ENCODE measurements at places on chromosomes 16 and 17.

DNA sequence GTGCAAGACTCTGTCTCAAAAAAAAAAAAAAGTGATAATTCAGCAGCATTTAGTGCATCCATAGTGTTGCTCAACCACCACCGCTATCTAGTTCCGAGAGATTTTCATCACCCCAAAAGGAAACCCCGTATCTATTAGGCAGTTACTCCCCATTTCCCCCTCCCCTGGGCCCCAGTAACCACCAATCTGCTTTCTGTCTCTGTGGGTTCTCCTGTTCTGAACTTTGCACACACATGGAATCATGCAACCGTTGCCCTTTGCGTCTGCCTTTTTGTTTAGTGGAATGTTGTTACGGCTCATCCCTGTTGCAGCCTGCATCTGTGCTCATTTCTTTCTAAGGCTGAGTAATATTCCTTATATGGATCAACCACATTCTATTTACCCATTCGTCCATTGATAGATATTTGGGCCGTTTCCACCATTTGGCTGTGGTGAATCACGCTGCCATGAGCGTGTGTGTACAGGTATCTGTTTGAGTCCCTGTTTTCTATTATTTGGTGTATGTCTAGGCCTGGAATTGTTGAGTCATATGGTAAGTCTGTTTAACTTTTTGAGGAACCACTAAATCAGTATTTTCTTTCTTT lies 8.7 kb upstream of the SYNGR2 start:
- DNase-seq, result no peak

GRCh38 chr16:87174061-87174460 lies 143.1 kb downstream of the C16orf95 start:
- DNase-seq, result no peak

DNA sequence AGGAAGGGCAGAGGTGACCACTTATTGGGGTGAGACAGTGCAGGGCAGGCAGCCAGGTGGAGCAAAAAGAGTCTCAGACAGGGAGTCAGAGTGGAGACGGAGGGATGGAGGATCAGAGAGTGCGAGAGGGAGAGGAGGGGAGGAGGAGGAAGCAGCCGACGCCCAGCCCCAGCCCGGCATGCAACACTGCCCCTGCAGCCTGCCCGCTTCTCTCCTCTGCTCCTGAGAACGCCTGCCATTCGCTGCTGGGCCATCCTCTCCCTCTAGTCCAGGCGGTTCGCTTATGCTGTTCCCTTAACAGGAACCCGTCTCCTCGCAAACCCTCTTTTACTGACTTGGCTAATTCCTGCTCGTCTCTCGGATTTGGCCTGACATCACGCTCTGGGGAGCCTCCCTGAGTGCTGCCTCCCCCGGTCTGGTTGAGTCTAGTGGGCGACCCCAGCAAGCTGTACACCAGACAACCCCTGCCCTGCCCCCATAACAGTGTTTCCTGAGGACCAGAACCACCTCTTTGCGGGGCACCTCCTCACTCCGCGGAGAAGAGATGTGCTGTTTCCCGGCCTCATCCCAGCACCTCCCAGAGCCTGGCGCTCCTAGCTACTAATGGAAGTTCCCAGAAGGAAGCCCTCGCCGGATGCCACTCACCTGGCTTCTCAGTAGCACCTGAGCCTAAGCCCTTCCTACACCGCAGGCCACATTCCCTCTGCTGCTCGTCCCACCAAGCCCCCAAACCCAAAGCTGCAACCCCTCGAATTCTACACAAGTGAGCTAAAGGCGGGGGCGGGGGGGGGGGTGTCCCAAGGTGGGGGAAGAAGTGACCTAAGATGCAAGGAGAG lies 61.2 kb upstream of the CCL1 start:
- DNase-seq, result no peak

DNA sequence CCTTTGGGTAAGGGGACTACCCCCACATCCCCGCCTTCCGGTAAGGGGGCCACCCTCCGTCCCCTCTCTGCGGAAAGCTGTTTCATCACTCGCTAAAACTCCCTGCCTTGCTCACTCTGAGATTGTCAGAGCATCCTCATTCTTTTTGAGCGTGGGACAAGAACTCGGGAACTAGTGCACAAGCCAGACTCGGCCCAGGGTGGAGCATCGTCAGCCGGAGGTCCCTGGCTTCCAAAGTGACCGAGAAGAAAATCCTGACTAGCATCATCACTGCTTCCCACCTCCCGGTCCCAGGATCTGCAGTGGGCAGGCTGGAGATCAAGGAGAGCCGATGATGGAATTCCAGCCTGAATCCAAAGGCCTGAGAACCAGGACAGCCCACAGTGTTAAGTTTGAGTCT lies 380.3 kb downstream of the SEC14L1 start:
- DNase-seq, result no peak

DNA sequence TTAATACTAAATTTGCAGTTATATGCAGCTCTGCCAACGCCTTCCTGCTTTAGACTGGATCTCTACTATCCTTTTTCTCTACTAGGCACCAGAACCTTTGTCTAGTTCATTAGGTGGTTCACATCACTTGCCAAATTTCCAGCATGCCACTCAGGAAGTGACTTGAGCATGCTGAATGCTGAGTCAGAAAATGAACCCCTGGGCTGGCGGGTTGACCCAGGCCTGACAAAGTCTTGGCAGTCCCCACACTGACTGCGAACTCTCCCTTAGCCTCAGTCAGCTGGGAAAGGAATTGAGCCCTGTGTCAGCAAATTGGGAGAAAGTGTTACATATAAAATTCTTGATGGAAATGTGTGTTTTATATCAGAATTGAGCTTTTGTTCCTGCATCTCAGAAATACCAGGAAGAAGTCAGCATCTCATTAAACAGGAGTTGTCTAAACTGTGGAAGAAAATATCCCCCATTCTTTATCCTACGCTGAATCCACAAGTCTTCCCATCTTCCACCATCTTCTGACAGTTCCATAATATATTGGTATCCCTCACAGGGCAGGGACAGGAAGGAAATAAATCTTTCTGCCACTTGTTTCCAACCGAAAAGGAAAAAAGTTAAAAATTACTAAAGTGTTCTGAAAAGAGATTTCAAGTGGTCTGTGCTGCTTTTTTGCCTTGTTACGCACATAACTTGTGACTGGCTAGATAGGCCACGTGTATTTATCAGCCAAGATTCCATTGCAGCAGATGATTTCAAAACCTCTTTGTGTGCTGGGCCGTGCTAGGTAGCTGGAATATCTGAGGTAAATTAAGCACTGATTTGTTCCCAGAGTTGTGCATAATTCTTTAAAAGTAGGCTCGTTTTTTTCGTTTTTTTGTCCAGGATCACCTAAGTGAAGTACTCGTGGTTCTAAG lies 16.7 kb upstream of the SLC12A3 start:
- no peak for DNase-seq

DNA sequence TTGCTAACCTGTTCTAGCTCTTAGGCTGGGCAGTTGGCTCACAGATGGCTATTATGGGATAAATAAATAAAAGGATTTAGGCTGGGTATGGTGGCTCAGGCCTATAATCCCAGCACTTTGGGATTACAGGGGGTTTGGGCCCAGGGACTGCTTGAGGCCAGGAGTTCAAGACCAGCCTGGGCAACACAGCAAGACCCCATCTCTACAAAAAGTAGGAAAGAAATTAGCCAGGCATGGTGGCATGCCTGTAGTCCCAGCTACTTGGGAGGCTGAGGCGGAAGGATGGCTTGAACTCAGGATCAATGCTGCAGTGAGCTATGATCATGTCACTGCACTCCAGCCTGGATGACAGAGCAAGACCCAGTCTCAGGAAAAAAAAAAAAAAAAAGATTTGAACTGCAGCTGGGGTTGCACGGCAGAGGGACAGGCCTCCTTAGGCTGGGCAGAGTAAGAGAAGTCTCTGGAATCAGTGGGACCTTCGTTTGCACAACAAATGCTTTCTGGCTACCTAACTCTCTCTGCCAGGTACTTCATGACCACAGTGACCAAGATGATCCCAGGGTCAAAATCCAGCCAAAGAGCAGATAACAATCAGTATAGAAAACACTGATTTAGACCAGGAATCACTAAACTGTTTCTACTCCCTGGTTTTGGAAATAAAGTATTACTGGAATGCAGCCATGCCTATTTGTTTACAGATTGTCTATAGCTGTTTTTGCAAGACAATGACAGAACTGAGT lies 6.8 kb downstream of the RUSF1 start:
- no peak for DNase-seq

DNA sequence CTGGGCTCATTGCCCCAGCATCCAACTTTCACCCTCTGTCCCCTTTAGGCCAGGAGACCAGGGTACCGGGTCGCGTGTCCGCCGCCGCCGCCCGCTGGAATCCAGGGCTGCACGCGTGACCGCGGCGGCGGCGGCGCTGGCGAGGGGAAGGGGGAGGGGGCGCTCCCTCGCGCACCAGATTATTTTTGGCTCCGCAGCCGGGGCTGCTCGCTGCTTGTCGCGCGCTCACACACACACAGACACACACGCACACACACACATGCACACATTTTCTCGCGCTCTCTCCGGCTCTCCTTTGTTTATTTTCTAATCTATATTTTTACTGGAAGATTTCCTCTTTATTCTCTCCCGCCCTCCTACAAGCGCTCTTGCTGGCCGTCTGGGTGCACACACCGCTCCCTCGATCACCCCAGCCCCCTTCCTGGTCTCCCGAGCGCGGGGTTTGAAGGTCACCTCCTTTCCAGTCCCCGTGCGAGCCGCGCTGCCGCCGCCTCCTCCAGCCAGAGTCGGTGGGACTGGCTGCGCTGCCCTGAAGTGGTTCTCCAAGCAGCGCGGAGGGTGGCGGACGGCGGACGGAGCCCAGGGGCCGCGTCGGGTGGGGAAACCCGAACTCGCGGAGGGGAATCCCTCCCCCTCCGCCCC lies 921.4 kb upstream of the EEF2KMT start:
- DNase-seq, result no peak

GRCh38 chr16:55513616-55514015 lies 4.7 kb downstream of the LPCAT2 start:
- DNase-seq, result no peak

DNA sequence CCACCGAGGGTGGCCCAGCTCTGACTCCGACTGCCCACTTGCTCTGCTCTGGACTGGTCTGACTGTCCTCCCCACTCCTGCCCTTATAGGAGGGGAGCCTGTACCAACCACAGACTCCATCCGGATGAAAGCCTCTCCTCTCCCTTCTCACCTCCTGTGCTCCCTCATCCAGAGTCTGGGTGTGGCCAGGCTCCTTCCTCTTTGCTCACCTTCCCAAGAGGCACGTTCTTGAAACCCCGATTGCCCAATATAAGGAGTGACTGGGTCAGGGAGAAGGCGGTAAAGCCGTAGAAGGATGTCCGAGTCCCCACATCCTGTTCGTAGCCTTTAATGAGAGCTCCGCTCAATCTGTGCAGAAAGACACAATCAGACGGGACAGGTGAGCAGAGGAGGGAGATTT lies 17.1 kb downstream of the ST6GALNAC1 start:
- no peak for DNase-seq

- no peak for DNase-seq
These were observed 417.9 kb downstream of the MAF start for GRCh38 chr16:79182616-79183015.

GRCh38 chr16:29994600-29995323 lies 655 bp downstream of the HIRIP3 start:
- no peak for DNase-seq

DNA sequence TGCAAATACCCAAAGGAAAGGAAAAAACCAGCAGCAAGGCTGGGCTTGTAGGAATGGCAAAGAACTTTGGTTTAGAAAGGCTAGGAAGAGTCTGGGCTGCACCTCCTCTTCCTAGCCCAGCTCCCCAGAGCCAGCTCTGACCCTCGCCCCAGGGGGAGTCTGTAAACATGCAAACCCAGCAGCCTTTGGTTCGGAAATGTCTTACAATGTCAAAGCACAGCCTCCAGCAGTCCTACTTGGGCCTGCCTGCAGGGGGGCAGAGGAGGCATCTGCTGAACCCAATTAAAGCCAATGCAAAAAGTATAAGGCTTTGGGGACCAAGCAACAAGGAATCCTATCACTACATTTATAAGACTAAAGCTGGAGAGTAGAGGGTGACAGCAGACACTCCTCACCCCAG lies 5.0 kb upstream of the FTSJ3 start:
- DNase-seq, result no peak

DNA sequence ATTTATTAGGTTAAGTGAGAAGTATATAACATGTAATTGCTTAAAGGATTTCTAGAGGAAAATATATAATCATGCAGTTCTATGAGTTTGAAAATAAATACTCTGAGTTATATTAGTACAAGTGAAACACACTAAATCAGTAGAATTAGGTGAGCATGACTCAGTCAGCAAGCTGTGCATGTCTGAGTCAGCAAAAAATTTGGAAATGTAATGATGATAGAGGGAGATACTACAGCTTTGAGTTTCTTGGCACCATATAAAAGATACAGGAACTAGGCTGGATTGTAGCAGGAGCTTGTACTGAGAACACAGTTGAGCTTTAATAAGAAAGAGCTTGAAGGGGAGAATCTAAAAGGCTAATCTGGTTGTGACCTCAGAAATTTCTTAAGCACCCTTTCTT lies 1224.6 kb downstream of the CDH8 start:
- DNase-seq, result no peak

- no peak for DNase-seq
These were observed 99.9 kb upstream of the CCL2 start for GRCh38 chr17:34154961-34155730.

- no peak for DNase-seq
These were observed 26.2 kb upstream of the FOXK2 start for GRCh38 chr17:82493226-82493781.

GRCh38 chr16:87441886-87442580 lies 49.9 kb downstream of the MAP1LC3B start:
- DNase-seq, result no peak

GRCh38 chr17:40779181-40779909 lies 3.0 kb downstream of the KRT27 start:
- DNase-seq, result no peak

- no peak for DNase-seq
These were observed 674 bp downstream of the C17orf75 start for GRCh38 chr17:32341141-32341856.

DNA sequence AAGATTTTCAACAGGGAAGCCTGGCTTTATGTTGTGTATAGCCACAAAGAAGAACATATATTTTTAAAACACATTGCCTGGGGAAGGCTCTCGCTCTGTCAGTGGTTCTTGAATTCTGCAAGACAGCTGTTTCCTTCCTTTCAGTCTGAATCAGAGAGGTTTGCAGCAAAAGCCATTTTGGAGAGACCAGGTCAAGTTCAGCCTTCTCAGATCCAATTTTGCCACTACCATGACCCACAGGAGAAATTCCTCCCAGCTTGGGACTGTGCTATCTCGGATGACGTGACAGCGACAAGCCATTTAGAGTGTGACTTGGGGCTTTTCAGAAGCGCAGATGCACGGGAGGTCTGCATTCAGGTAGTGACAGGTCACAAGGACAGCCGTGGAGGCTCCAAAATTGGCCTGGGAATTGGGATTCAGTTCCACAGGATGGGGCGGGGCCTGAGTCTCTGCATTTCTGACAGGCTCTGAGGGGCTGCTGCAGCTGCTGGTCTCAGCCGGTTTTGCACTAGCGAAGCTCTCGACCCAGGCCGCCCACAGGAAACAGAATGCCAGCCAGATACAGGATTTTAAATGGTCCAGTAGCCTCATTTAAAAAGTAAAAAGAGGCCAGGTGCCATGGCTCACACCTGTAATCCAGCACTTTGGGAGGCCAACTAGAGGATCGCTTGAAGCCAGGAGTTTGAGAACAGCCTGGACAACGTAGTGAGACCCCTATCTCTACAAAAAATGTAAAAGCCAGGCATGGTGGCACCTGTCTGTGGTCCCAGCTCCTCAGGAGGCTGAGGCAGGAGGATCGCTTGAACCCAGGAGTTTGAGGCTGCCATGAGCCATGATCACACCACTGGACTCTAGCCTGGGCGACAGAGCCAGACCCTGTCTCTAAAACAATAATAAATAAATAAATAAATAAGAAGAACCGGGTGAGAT lies 196.6 kb upstream of the CIBAR2 start:
- no peak for DNase-seq

- DNase-seq, result no peak
These were observed 51.5 kb downstream of the MPRIP start for GRCh38 chr17:17093764-17094163.
